Stimulated activated CD4-positive, alpha-beta T cell treated with anti-CD3 and anti-CD28 coated beads, Interleukin-1b, Interleukin-23, amount 100 ng/mL, for 1 hour (primary cell): ENCODE measurements at places on chromosomes 4 and X.

GRCh38 chr4:130659320-130659719, 1563.4 kb downstream of the C4orf33 start:
- no peak for DNase-seq

DNA sequence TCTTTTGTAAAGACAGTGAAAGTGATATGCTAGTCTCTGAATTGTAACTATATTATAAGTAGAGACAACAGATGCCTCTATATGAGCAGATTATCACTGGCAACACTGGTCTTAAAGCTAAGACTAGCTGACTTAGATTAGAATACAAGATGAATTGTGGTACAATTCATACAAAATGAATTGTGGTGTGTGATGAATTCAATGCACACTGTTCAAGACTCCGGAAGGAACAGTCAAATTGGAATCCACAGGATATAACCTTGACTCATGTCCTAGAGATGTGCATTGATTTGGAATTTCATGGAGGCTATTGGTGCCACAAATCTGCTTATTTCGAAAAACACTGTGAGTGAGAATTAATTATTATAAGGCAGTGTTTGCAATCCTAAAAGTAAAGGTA, 701.8 kb downstream of the PCDH7 start:
- DNase-seq, result no peak

- no peak for DNase-seq
Measured at GRCh38 chrX:119643696-119644095, 37.5 kb upstream of the NKRF start.

DNA sequence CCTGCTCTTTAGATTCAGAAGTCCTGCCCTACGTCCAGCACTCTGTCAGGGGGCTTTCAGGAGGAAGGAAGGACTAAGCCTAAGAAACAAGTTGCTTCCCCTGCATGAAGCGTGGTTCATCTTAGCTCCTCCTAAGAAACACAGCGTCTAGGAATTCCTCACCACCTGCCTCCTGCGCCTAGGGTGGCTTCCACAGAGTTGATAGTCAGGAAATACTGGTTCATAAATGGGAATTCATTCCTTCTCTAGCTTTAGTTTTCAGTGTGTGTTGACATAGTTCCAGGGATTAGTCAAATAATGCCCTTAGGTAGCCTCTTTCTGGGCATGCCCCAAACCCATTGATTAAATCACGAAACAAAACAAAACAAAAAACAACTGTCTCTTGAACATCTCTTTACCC, 1.7 kb upstream of the MXRA5 start:
- no peak for DNase-seq

- DNase-seq, result no peak
Measured at GRCh38 chr4:54687887-54688841, 30.4 kb downstream of the KIT start.

GRCh38 chr4:56066493-56066892, 117.7 kb downstream of the CEP135 start:
- DNase-seq, result no peak

GRCh38 chr4:48853604-48854394, 22.9 kb downstream of the OCIAD1 start:
- DNase-seq, result no peak

DNA sequence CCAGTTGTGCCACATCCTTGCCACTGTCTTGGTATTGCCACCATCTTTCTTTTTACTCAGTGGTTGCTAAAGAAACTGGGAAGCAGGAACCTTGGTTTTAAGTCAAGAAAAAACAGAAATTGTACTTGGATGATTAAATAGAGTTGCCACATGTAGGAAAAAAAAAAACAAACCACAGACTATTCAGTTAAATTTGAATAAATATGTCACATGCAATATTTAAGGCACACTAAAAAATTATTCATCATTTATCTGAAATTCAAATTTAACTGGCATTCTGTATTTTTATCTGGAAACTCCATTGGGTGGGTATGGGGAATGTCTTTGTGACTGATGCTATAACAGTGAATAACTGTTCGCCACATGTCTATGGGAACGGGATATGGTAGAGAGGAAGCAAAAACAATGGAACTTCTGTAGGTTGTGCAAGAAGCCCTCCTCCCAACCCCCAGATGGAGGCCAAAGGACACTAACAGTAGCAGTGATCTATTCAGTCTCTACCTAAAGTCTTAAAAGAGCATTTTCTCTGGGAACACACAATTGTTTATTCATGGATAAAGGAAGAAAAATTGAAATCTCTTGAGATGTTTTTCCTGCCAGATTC, 57.0 kb upstream of the PLAC8 start:
- DNase-seq, result no peak

- no peak for DNase-seq
Measured at GRCh38 chr4:138596896-138597295, 354.7 kb upstream of the SLC7A11 start.

DNA sequence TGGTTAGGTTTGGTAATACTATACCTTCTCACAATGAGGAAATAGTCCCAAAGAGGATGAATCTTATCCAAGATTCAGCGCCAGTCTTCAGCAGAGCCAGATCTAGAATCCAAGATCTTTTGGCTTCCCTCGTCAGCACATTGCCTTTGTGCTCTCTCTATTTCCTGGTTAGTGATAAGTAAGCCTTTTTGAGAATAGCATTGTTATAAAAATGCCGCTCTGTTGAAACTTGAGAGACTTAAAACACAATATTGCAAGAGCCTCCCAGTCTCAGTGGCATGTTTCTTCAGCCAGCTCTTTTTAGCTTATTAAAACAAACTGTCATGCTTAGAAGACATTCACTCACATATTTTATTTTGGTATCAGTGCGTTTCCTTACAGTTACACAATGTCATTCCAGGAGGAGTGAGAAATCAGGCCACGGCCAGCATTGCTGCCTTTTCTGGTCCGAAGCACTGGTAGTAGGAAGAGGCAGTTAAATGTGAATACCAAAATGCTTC, 141.4 kb downstream of the KLHL8 start:
- DNase-seq, result no peak

DNA sequence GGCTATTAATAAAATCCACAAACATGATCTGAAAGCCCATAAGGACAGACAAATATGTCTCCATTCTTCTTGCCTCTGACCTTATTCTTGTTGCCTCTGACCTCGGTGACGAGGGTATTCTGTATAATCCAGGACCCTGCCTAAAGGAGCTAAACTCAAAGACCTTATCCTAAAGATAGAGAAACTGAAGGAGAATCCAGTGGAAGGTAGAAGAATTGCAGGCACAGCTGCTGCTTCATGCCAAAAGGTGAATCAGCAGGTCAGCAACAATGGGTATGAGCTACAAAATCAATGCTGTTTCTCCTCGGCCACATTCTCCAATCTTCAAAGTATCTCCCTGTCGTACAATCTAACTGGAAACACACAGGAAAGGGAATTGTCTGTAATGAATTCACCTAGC, 71.4 kb downstream of the INTS6L start:
- DNase-seq, result no peak

DNA sequence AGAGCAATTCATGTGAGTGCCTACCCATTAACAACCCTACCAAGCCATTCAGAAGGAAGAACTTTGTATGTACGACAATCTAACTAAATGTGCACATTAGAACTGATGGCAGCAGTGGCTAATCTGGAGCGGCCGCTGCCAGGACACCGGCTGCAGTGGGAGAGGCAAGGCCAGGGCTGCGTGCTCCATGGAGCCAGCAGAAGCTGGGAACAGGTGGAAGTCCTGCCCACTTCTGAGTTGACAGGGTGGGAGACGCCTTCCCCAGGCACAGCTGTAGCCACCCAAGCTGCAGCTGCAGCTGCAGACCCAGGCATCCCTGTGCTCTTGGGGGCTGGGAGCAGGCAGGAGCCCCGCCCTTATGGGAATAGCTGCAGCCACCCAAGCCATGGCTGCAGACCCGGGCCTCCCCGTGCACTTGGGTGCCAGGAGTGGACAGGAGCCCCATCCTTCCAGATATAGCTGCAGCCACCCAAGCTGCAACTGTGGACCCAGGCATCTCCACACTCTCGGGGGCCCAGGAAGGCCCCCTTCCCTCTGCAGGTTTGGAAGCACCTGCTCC, 79.1 kb upstream of the DDX60 start:
- no peak for DNase-seq

DNA sequence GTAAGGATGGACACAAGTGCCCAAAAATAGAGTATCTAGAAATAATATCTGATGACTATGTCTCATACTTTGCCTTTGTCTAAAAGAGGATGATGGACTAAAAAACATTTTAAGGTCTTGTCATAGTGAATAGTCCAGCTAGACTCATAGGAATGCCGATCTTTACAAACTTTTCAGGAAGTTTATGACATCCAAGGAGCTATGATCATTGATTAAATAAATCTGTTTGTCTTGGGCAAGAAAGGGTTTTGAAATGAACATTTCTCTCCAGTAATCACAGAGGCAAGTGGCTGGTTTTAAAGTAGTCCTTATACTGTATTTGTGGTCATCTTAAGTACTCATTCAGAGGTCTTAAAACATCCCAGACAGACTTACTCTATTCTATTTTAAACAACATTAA, 109.8 kb downstream of the MAPK10 start:
- DNase-seq, result no peak

GRCh38 chrX:98605941-98606340, 1722.2 kb downstream of the RPA4 start:
- no peak for DNase-seq

GRCh38 chrX:150408007-150408406, 44.9 kb downstream of the MAMLD1 start:
- DNase-seq, result no peak

DNA sequence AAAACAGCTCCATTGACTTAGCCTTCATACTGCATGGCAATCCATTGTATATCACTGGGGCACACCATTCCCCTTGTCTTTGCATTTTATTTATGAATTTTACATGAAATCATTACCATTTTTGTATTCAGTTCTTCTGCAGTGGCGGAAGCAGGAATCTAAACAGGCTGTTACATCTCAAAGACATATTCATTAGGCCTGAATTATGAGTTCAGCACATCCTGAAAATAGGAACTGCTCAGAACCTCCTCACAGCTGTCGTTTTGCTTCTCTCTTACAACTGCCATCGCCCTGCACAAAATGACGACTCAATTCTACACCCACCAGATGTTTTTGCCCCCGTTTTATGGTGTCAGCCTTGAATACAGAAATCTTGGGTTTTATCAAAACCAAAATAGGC, 474.4 kb upstream of the MAGEB18 start:
- no peak for DNase-seq

DNA sequence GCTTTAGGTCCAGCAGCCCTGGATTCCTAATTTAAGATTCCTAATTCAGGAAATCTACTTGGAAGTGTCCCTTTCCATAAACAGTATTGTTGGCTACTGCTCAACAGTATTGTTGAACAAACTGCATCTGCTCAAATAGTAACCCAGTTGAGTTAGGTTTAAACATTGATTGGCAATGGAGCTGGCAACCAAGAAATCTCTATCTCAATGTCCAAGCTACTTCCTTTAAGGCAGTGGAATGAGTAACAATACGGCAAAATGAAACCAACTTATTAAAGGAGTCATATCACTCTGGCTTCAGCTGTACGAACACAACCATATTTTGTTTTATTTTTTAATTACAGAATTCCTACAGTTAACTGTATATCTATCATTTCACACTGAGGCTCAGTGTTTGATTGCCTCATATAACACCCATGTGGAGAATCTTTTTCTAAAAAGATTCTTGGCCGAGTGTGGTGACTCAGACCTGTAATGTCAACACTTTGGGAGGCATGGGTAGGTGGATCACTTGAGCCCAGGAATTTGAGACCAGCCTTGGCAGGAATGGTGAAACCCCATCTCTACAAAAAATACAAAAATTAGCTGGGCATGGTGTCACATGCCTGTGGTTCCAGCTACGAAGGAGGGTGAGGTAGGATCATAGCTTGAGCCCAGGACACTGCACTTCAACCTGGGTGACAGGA, 71.7 kb upstream of the IL13RA1 start:
- no peak for DNase-seq

GRCh38 chr4:72977936-72978485, 91.5 kb downstream of the COX18 start:
- no peak for DNase-seq

- no peak for DNase-seq
Measured at GRCh38 chrX:136839196-136839595, 41.3 kb downstream of the RBMX start.

GRCh38 chr4:23775694-23776093, 114.2 kb downstream of the PPARGC1A start:
- no peak for DNase-seq

- DNase-seq, result no peak
Measured at GRCh38 chrX:117538178-117539089, 578.2 kb downstream of the KLHL13 start.

DNA sequence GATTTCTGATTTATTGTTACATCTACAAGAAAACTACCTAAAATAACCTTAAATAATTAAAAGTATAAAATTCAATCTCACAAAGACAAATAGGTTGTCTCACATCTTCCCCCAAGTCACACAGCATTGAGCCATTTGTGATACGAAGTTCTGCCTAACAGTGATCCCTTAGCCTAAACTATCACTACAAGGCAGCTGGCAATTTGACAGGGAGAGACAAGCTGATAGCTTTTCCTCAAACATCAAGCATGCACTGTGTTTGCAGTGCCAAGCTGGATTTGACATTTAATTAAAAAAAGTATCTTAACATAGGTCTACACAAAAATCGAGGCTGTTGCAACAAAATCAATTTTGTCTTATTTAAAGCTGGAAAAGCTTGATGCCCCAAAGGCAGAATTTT, 464.7 kb upstream of the TRAM1L1 start:
- DNase-seq, result no peak

GRCh38 chr4:168570466-168570865, 73.6 kb downstream of the PALLD start:
- no peak for DNase-seq

GRCh38 chrX:68935362-68935761, 106.5 kb downstream of the EFNB1 start:
- DNase-seq, result no peak

DNA sequence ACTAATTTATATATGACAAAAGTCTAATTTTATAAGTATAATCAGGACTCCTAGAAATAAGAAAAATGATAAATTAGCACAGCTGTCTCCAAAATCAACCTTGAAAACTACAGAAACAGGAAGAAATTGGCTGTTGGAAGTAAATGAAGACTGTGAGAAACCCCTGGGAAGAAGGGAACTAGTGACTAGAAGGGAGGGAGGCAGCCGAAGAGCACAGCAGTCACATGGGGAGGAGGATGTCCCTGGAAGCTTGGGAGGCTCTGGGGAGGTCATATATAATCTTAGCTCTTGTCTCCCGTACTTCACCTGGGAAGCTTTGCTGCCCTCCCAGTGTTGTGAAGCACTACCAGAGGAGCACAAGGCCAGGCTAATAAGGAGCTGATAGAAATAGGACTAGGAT, 8.9 kb upstream of the TMA16 start:
- DNase-seq, result no peak

GRCh38 chr4:183053681-183054080, 45.4 kb upstream of the WWC2 start:
- DNase-seq, result no peak
